ENCODE measurements at places on chromosomes 7 and 10.

GRCh38 chr7:127151379-127151778 lies 101.4 kb downstream of the GRM8 start:
- DNase-seq = no peak

DNA sequence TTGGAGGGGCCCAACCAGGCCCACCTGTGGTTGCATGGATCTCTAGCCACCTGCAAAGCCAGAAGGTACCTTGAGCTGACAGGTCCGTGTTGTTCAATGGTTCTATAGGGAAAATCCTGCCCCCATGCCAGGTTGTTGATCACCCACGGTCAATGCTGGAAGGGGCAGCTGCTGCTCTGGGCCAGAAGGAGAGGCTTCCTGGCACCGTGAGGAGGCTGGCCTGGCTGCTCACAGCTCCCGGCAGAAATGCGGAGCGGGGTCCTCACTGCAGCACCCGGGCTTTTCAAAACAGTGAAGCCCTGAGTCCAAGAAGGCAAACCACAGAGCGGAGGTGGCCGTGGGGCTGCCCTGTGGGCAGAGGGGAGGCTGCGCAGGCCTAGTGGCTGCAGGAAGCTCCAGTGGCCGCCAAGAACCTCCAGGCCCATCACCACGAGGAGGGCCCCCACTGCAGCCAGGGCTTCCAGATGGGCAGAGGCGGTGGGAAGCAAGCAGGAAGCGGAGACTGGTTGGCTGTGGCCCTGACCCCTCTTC lies 25.0 kb upstream of the GPR146 start:
- no peak for DNase-seq

DNA sequence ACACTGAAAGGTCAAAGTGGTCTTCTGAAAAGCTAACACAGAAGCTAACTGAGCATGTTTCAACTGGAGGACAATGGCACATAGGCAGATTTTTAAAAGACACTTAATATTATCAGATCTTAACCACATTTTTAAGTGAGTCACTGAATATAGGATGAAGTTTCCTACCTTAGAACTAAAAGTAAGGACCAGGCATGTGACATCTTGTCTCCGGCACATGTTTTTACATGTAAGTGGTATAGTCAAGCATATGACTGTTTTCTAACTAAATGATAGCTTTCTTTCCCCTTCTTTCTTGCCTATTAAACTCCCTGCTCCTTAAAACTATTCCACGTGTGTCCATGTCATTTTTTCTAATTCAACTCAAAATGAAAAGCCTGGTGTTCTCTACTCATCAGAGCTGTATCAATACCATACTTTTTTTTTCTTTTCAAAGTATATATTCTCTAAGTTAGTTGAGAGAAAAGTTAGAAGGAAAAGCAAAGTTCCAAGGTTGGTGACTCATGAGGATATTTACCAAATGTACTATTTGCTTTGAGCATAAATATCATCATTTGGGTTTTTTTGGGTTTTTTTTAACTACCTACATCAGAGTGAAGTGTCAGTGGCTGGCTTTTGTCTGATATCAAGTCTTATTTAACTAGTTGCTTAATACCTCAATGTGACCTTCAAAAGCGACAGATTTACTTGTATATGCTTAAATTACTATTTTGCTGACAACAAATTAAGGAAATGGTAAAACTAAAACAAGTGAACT lies 127.5 kb downstream of the CRPPA start:
- no peak for DNase-seq

DNA sequence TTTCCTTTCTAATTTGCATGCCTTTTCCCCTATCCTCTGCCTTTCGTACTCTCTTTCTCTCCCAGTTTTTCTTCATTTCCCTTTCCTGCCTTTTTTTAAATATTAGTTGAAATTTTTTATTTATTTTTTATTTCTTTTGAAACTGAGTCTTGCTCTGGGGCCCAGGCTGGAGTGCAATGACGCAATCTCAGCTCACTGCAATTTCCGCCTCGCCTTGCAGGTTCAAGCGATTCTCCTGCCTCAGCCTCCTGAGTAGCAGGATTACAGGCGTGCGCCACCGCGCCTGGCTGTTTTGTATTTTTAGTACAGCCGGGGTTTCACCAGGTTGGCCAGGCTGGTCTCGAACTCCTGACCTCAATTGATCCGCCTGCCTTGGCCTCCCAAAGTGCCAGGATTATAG lies 20.0 kb upstream of the HUS1 start:
- no peak for DNase-seq

DNA sequence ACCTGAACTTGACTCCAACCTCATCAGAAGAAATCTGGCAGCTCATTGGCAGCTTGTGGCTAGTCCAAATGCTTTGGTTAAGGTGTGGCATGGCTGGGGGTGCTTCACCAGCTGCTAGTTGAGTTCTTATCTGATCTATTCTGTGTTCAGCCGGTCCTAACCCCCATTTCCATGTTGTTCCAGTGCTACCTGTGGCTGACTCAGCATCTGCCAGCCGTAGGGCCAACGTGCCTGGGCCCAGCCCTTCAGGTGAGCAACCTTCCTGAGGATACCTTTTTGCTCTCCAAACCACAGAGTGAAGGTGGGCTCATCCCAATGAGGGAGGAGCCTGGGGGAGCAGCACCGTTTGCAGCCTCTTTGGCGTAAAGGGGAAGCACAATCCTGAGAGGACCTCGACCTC lies 46.8 kb upstream of the C10orf120 start:
- no peak for DNase-seq

DNA sequence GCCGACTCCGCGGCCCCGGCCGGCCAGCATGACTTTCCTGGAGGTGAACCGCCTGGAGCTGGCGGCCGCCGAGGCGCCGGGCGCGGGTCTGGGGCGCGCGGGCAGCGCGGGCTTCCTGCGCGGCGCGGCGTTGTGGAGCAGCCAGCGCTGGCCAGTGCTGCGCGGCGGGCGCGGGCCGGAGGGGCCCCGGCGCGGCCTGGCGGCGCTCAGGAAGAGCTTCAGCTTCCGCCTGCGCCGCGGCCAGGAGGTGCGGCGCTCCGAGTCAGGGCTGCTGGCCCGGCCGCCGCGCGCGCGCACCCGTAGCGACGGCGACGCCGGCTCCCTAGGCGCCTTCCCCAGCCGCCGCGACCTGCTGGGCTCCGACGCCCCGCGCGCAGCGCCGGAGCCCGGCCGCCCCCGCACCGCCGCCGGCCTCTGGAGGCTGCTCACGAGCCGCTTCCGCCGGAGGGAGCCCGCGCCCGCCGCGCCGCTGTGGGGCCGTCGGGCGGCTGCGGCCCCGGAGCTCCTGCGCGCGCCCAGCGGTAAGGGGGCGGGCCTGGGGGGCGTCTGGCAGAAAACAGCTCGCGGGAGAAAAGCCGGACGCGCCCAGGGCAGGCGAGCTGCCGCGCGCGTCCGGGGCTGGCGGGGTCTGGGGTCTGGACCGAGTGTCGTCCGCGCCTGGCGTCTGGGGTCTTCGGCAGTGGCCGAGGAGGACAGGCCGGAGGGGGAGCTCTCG lies 29.0 kb downstream of the AGAP3 start:
- peak; percentile 55 for DNase-seq

DNA sequence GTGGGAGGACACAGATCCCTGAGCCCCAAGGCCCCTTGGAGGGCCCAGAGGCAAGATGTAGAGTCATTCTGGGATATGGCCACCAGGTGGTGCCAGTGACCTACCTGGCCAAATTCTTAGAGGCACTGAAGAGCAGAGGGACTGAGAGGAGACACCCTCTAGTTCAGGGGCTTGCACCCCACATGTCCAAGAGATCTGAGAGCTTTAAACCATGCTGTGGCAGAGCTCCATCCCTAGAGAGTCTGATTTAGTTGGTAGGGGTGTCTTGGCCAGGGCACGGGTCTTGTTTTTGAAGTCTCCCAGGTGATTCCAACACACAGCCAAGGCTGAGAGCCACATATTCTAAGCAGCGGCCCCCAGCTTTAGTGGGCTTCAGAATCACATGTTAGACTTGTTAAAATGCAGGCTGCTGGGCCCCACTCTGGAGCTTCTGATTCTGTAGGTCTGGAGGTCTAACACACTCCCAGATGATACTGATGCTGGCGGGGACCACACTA lies 52.5 kb downstream of the PRF1 start:
- peak; percentile 70 for DNase-seq

Data from EH (cell line).